Effector CD8-positive, alpha-beta T cell (primary cell): ENCODE measurements at places on chromosomes 7 and 10.

GRCh38 chr10:123808906-123809305 lies 82.7 kb downstream of the CPXM2 start:
- DNase-seq, result no peak

DNA sequence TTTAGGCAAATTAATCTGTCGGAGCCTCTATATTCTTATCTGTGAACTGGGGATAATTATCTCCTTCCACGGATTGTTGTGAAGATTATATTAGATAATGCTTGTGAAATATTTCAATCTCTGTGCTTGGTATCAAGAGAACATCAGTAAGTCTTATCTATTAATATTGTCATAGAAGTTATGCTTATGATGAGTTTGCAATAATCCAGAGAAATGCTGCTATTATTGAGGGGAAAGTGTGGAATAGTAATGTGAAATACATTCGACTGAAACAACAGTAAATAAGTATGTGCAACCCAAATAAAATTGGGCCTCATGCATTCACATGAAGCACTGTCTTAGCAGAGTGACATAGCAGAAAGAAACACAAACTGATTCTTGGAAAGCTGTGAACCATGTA lies 13.7 kb downstream of the RHOBTB1 start:
- DNase-seq, result no peak

GRCh38 chr7:129311429-129311828 lies 86.6 kb downstream of the AHCYL2 start:
- no peak for DNase-seq

- DNase-seq, result no peak
Observed at GRCh38 chr10:126012485-126012884, 116.1 kb downstream of the FANK1 start.

DNA sequence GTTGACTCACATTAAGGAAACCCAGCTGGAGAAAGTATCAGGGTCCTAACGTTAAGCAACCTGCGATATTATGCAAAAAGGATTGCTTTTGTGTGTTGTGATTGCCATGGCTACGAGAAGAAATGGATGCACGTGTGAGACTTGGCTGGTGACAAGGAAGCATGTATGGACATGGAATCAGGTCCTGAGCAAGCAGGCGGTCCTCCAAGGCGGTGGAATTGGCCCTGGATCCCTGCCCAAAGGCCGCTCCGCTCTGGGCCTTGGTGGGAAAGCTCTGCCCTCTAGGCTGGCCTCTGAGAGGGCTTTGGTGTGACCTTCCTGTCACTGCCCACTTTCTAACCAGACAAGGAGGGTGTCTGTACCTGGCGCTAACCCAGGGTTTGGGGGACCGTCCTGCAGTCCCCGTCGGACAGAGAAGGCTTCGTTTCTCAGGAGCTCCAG lies 192.1 kb downstream of the EBF3 start:
- DNase-seq, result no peak

DNA sequence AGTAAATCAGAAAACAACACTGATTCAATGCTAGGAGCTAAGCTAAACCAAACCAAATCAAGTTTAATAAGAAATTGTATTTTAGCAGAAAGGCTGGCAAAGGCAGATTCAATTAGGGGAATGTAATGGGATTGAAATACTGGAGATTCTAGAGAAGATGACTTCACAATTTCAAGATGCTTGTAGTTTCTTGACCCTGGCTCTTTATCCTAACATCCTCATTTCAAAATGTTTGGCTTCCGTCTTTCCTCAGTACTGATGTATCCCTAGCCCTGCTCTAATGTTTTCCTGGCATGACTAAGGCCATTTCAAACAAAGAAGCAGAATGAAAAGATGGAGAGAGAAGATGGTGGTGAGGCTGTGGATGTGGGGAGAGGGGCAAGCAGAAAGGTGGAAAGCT lies 2.7 kb upstream of the JCAD start:
- no peak for DNase-seq

DNA sequence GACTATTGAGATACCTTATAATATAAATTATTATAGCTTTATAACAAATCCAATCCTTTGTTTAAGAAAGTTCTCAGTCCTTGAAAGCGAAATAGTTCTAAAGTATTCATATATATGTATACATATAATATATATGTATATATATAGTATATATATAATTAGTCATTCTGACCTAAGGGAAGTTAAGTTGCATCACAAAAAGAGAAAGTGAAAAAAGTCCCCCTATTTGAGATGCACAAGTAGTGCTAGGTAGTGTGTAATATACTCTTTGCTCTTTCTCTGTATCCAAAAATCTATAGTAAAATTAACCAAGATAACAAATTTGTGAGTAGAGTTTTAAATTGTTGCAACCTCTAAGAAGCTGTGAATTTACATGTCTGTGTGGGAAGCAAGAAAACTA lies 13.3 kb upstream of the IFIT1B start:
- no peak for DNase-seq

DNA sequence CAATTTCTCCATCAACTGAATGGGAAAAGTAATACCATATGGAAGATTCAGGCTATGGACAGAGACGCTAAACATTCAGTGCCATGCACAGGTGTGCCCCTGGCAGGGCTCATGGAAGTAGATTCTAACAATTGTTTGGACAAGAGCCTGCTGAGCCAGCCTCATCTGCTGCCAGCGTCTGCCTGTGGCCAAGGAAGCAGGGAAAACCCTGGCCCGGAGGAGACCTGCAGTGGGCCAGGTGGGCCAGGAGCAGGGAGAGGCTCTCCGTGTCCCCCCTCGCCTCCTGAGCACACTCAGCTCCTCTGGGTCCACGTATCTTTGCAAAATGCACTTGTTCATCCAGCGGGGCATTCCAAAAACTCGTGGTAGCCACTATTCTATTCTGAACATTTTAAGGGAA lies 130.1 kb downstream of the TCERG1L start:
- DNase-seq, result no peak

- no peak for DNase-seq
Observed at GRCh38 chr10:124943301-124944092, 1.6 kb downstream of the ZRANB1 start.

- DNase-seq, result peak; percentile 88
Observed at GRCh38 chr10:32346134-32346550, 816 bp downstream of the EPC1 start.

GRCh38 chr7:128120976-128121490 lies 89.8 kb upstream of the LRRC4 start:
- no peak for DNase-seq

DNA sequence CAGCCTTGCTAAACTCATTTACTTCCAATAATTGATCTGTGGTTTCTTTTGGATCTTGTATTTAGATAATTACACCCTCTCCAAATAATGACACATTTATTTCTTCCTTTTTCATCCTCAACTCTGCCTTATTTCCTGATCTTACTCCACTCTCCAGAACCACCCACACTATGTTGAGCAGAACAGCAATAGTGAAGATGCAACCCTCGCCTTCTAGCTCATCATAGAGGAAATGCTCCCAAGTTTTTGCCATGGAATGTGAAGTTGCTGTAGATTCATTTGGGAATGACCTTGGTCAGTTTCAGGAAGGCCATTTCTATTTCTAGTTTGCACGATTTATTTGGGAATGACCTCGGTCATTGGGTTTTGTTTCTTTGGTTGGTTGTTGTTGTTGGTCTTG lies 314.0 kb downstream of the PAXIP1 start:
- DNase-seq, result no peak

GRCh38 chr7:24637706-24638105 lies 64.5 kb downstream of the PALS2 start:
- no peak for DNase-seq

DNA sequence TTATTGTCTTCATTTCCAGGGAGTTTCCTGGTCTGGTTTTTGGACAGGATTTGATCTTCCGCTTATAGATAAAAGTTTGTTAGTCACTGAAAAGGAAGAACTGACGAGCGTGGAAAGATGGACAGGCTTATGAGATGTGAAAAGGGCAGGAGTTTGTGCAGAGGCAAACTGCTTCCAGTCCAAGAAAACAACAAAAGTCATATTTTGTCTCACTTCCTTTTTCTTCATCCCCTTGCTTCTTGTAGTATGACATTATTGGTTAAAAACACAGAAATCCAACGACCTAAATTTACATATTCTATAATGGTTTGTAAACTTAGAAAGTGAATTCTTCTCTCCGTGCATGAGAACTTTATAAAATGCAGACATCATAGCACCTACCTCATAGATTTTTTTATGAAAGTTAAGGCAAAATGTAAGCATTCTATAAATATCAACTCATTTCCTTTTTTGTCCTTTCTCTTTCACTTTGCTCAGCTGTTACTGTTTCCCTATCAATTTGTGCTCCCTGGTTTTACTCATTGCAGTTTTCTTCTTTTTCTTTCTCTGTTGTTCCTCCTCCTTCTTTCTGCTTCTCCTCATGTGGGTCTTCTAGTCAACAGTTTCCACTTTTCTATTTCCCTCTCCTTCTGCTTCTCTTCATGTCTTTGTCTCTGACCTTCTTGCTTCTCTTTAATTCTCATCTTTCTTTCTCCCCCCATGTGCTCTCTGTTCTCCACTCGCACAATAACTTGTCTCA lies 370.2 kb downstream of the ARL4A start:
- no peak for DNase-seq

DNA sequence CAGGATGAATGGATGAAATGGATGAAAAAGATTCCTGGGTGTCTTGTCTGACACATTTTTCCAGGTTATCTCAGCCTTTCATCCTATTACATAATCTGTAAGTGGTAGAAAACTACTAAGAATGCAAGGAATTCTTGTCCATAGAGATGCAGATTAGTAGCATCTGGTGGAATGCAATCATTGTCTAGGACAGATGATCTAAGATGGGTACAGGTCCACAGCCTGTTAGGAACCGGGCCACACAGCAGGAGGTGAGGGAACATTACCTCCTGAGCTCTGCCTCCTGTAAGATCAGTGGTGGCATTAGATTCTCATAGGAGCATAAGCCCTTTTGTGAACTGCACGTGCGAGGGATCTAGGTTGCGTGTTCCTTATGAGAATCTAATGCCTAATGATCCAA lies 225.0 kb downstream of the CALN1 start:
- DNase-seq, result no peak

DNA sequence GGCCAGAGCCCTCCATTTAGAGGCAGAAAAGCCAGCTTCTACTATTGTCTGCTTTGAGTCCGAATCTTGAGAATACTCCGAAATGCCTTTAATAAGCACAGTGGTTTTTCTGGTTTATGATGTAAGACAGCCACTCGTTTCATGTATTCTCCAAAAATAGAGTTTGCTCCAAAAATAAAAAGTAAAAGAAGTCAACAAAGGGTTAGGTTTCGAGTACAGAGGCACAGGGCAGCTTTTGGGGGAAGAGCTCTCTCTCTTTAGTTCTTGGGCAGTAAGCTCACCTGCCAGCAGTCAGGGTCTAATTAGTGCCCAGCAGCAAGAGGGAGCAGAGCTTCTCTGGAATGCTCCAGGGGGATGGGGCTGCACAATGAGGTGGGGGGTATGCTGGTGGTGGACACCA lies 20.2 kb downstream of the CREB3L2 start:
- DNase-seq, result no peak

- DNase-seq, result no peak
Observed at GRCh38 chr7:30147785-30148184, 13.0 kb downstream of the MTURN start.

DNA sequence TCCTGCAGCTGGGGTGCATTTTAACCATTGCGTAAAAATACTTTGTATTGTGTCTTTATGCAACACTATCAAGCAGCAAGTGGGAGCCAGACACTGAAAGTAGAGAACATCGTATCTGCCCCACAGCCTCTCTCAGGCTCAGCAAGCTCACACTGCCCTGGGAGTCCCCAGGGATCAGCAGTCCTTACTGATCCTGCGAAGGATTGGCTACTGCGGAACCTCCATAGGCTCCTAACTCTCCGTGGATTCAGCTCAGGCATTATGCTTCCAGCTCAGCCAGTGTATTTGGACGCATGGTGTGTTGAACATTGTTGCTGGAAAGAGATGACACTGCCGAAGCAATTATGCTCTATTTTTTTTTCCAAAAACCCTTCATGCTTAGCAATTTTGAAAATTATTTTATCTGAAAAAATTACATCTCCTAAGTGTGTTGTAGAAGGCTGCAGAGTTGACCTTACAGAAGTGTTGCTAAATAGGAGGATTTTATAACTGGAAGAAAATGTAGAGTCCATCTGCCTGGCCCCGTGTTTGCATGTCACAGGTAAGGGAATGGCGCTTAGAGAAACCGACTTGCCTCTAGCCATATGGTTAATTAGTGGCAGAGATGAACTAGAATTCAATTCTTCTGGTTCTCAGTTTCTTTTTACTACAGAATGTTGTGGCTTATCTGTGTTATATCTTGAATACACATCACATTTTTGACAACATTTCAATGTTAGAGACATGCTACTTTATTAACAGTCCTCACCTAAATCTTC lies 276.4 kb upstream of the COBL start:
- DNase-seq, result no peak

DNA sequence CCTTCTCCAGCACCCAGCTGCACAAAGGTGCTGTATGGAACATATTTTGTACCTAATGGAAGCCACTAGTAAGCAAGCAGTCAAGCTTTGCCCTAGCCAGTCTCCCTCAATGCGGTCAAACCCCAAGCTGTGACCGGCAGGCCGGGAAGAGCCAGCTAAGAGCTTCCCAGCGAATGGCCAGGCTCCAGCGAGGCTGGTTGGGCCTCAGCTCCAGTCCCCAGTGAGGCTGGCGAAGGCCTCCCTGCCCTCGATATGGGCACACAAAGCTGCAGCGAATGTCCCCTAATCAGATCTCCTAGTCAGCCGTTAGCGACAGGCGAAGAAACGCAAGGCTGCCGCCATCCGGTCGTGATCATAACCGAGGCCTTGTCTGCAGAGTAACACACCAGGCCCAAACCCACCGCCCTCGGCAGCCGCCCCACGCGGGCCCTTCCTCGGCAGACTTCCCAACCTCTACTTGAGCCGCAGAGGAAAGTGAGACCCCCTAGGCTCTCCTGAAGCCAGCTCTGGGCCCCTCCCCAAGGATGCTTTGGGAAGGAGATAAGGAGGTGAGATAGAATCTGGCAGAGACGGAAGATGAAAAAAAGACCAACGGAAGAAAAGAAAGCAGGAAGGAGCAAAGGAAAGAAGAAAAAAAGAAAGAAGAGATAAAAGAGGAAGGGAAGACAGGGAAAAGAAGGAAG lies 3.1 kb upstream of the HOXA9 start:
- DNase-seq, result no peak

DNA sequence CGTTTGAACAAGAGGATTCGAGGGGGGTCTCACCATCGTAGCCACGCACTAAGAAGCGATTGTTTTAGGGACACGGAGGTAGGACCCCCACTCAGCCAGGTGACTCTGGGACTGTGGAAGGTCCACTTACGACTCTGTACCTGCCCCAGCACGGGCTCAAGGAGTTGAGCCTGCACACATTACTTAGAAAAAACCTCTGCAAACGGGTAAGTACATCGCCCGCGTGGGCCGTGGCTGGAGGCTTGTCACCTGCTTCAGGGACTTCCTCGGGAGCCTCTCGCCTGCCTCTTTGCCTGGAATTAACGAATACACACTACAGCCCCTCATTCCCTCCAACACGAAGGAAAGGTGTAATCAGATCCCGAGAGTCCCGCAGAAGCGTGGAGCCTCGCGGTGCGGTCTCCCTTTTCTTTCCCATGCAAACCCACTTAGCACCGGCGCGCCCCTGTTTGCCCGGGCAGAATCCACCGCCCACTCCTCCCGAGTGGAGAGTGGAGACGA lies 826 bp downstream of the PODXL start:
- no peak for DNase-seq
